ENCODE measurements at places on chromosomes 5 and 9.

DNA sequence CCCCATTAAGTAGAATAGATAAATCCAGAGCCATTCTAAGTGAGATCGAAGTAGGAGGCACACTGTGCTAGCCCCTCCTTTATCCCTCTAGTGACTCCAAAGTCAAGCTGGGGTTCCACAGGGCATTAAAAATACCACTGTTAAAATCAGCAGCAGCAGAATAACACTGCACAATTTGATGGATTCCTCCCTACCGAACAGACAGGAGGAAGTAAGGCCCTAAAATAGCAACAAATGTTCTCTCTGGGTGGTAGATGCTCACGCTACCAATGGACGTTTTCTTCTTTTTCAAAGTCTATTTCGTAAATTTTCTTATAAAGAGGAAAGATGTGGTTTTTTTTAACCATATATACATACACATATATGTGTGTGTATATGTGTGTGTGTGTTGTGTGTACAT is 54.4 kb downstream of the FBXW11 start:
- no peak for DNase-seq

DNA sequence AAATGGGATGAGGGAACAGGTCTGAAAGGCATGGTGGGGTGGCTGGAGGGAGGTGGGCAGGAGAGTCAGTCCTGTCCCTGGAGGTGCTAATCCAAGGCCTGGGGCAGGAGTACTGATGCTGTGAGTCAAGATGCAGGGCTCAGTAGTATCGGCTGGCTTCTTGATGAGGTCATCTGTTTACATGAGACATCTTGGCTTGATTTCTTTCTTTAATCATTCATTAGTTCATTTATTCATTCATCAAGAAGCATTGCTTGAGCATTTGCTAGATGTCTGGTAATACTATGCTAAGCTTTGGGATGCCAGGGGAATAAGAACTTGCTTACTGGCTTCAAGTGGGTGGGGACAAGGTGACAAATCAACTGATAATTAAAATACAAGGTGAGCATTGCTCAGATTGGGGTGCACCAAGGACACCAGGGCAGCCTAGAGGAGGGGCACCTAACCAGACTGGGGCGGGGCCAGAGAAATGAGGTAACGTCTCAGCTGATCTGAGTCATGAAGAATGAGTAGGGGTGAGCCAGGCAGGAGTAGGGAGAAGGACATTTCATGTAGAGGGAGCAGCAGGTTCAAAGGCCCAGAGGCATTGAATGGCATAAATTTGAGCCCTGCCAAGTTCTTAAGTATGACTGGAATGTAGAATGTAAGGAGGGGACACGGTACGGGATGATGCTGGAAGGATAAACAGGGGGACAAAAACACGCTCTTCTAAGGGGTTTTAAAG is 88.8 kb downstream of the EGFLAM start:
- DNase-seq, result no peak

DNA sequence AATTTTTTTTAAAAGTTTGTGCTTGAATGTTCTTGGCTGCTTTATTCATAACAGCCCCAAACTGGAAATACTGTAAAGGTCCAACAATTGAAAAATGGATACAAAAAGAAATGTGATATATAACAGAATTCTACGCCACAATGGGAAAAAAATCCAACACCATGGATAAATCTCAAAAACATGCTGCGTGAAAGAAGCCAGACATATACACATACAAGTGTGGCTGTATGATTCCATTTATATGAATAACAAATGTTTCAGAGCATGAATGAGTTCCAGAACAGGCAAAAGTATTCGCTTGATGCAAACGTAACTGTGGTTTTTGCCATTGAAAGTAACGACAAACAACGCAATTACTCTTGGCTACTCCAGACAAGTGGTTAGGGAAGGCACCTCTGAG is 7.2 kb upstream of the SFXN1 start:
- DNase-seq, result no peak

DNA sequence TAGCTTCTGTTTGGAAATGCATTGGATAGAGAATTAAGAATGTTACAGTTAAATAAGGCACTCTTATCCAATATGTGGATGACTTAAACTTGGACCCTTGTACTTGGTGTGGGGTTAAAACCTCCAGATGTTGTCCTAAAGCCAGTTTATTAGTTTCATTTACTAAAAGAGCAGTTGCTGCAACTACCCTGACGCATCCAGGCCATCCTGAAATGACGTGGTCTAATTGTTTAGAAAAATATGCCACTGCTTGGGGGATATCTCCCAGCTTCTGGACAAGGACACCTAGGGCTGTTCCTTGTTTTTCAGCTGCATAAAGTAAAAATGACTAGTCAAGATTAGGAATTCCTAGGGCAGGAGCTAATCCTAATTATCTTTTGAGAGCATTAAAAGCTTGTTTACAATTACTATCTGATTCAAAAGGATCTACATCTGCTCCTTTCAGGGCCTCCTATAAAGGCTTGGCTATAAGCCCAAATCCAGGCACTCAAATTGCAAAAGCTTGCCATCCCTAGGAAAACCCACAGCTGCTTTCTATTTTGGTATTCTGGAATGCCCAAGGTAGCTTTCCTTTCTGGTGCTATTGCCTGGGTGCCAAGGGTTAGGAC is 45.7 kb upstream of the SLCO4C1 start:
- DNase-seq, result no peak

GRCh38 chr9:19989213-19989612 is 200.4 kb upstream of the SLC24A2 start:
- DNase-seq, result no peak

DNA sequence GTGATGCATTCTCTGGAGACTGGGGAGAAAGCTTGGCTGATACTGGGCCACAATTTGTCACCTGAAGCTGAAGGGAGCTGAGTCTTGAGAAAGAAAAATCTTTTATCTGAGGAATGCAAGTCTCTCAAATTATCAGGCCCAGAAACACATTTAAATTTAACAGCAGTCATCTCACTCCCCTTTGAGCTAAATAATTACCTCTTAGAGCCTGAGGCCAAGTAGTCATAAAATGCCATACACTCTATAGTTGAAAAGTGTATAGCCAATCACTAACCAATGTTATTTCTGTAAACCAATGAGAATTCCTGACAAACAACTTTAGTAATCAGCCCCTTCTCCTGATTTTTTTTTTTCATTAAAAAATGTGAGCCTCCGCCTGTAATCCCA is 32.7 kb upstream of the DAPK1 start:
- DNase-seq, result no peak

DNA sequence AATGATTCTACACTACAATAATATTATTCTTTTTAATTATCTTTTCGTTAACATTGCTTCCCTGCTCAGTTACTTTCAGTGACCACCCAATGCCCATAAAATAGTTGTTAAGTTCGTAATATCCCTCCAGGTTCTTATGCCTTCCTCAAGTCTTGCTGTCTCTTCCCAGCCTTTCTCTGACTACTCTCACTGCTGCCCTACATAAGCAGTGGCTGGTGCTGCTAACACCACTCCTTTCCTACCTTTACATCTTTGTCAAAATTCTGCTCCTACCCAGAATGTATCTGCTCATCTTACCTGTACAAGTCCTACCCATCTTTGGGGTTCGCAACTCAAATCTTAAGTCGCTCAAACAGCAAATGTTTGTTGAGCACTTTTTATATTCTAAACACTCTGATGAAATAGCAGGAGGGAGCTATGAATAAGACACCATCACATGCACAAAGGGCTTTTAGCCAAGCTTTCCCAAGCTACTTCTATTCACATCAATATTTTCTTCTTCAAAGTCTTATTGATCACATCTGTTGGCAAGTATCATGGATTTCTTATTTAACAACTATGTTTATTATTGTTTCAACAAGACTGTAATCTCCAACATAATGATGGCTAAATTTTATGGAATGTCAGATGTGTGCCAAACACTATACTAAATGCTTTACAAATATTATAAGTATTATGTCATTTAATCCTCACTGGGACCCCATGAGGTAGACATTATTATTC is 29.5 kb downstream of the SLC25A46 start:
- no peak for DNase-seq

- no peak for DNase-seq
Measured at GRCh38 chr9:137522746-137523455, 27.3 kb downstream of the PNPLA7 start.

- DNase-seq, result no peak
Measured at GRCh38 chr5:153699035-153699434, 208.6 kb downstream of the GRIA1 start.

DNA sequence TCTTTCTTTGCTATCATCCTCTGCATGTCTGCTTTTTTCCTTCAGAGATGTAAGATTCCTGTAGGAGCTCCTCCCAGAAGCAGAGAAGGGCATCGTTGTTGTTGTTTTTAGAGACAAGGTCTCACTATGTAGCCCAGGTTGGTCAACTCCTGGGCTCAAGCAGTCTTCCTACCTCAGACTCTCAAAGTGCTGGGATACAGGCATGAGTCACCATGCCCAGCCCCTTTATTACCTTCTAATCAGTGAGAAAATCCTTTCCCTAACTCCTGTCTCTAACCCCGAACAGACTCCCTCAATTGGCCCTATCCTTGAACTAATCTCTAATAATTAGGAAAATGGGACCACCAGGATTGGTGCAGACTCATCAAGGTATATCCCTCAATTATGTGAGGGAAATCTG is 64.4 kb downstream of the GALNT10 start:
- DNase-seq, result no peak

GRCh38 chr9:32516241-32516640 is 9.8 kb downstream of the RIGI start:
- DNase-seq, result no peak

GRCh38 chr5:149152317-149152746 is 11.0 kb downstream of the ABLIM3 start:
- no peak for DNase-seq

- DNase-seq, result no peak
Measured at GRCh38 chr5:102794047-102794446, 38.9 kb downstream of the PAM start.

GRCh38 chr9:18888290-18888689 is 144.7 kb downstream of the SAXO1 start:
- DNase-seq, result no peak
